ENCODE measurements at places on chromosomes 11 and 22.

DNA sequence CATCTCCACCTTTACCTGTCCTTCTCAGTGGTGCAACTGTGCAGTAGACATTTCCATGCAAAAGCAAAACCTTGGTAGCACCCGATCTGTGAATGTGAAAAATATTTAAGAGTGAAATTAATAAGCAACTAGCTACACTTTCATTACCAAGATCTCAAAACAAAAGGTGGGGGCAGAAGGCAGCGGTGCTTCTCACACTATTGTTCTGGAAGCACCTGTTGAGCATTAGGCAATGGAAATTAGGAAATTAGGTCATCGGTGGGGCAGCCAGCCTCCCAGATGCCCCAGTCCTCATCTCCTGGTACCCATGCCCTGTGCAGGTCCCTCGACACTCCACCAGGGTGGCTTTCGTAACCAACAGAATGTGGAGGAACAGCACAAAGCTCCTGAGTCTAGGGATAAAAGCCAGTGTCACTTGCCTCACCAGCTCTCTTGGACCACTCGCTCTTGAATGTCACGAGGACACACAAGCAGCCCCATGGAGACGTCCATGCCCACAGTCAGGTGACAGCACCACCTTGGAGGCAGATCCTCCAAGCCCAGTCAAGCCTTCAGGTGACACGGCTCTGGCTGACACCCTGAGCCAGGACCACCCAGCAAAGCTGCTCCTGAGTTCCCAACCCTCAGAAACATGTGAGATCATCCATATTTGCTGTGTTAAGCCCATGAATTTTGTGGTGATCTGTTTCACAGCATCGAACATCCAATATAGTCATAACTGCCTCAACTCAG, 3.3 kb downstream of the LTO1 start:
- DNase-seq = no peak

DNA sequence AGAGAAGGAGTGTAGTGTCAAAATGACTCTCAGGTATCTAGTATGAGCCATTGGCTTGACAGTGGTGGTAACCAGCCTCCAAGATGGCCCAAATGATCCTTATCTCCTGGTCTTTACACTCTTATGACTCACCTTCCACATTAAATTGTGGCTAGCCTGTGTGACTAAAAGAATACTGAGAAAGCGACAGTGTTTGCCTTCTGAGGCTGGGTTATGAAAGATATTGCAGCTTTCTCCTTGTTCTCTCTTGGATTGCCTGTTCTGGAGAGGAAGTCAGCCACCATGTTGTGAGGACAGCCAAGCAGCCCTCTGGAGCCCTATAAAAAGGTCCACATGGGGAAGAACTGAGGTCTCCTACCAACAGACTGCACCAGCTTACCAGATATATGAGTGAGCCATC, 15.8 kb downstream of the C11orf71 start:
- DNase-seq = no peak

DNA sequence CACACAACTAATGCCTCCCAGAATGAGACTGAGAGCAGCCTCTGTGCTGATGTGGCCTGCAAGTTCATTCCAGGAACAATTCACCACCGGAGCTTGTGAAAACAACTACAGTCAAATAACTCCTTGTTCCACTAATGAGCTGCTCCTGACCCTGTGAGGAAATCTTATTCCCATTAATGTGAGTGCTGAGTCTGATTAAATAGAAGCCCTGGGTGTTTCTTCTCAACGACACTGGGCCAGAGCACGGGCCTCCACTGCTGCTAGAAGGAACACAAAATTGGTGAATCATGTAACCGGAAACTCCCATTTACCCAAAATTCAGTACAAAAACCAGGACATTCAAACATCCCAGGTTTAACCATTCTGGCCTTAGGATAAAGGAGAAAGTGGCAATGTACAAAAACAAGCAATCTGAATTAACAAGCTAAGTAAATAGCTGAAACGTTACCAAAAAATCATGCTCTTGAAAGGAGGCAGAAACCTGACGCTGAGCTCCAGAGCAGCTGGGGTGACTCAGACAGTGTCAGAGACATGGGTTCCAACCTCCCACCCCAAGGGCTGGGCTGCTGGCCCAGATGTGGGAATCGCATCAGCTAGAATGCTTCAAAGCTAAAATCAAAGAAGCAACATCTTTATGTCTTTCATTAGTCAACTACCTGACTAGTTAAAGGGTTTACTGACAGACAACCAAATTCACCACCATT, 26.7 kb downstream of the SERGEF start:
- DNase-seq = no peak

- no peak for DNase-seq
Observed at GRCh38 chr22:49068861-49069500, 758.7 kb downstream of the BRD1 start.

GRCh38 chr11:1640076-1640946, 10.7 kb downstream of the KRTAP5-5 start:
- DNase-seq = no peak

GRCh38 chr11:8183111-8183510, 14.3 kb upstream of the RIC3 start:
- no peak for DNase-seq

DNA sequence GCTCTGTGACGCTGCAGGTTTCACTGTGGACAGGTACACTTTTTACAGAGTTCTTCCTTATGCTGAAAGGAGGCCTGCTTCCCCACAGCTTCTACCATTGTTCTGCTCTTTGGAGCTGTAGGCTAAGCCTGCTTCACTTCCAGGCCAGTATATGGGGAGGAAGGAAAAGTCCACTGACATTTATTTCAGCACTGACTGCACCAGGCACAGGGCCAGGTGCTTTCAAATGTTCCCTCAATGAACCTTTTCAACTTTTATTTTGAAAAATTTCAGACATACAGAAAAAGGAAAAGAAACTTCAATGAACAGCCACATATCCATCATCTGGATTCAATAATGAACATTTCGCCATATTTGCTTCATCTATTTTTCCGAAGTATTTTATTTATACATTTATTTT, 22.0 kb downstream of the POU2F3 start:
- DNase-seq = no peak

GRCh38 chr11:21602699-21603098, 590.2 kb upstream of the ANO5 start:
- no peak for DNase-seq

- DNase-seq = no peak
Observed at GRCh38 chr11:65309006-65309405, 5.7 kb upstream of the CDC42EP2 start.

- DNase-seq = peak; percentile 67
Observed at GRCh38 chr11:108871152-108871551, 206.3 kb downstream of the DDX10 start.

- no peak for DNase-seq
Observed at GRCh38 chr22:27203276-27203660, 545.9 kb downstream of the MIAT start.

DNA sequence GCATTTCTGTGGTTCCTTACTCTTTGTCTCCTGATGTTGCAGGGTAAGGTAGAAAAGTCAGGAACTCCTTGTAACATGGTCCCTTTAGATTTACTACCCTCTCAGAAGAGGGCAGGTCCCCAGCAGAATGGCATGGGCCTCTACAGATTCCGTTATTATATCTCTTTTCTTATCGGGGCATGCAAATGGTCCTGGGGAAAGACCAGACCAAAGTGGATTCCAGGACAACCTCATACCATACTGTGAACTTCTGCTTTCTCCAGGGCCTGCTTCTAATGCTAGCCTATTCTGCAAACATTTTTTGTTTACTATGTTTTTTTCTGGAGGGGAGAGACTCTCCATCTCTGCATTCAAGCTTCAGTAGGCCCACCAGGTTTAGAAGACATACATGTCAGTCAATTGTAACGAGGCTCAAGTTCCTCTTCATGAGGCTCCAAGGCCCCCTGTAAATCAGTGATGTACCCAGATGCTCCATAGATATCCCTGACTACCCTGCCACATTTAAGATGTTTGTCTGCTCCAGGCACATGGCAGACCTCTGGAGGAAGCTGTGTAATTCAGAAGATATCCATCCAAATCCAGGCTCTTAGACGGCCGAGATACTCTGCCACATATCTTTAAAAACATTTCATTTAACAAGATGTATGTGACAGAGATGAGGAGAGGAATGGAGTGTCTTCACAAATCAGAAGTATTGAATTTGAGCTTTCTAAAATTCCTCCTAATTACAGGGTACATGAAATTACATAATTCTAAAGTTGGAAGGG, 8.5 kb upstream of the ME3 start:
- DNase-seq = no peak

DNA sequence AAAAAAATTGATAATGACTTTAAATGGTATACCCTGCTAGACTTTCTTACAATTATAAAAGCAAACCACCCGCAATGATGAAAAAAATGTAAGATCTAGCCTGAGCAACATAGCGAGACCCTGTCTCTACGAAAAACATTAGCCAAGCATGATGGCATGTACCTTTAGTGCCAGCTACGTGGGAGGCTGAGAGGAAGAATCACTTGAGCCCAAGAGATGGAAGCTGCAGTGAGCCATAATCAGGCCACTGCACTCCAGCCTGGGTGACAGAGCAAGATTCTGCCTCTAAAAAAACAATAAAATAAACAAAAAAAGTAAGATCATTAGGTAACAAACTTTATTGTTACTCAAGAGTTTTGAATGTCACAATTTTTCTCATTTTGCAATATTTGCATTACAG, 39.2 kb downstream of the KMT5B start:
- DNase-seq = no peak

DNA sequence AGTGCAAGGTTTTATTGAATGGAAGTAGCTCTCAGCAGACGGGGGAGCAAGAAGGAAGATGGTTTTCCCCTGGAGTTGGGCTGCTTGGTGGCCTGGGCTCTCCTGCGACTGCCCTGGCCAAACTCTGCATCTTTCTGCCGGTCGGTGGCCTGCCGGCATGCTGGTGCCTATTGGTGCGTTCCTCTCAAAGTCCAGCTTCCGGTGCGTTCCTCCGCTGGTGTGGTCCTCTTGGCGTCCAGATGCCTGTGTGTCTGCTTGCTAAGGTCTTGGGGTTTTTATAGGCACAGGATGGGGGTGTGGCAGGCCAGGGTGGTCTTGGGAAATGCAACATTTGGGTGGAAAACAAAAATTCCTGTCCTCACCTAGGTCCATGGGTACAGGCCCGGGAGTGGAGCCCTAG, 567.4 kb upstream of the CNTN5 start:
- no peak for DNase-seq

GRCh38 chr11:99271527-99271926, 250.8 kb downstream of the CNTN5 start:
- DNase-seq = no peak

GRCh38 chr11:13941775-13942174, 20.7 kb upstream of the SPON1 start:
- no peak for DNase-seq

GRCh38 chr11:100821198-100821597, 134.1 kb downstream of the ARHGAP42 start:
- DNase-seq = no peak

GRCh38 chr11:80860632-80861031, 1419.8 kb upstream of the TENM4 start:
- peak; percentile 39 for DNase-seq

DNA sequence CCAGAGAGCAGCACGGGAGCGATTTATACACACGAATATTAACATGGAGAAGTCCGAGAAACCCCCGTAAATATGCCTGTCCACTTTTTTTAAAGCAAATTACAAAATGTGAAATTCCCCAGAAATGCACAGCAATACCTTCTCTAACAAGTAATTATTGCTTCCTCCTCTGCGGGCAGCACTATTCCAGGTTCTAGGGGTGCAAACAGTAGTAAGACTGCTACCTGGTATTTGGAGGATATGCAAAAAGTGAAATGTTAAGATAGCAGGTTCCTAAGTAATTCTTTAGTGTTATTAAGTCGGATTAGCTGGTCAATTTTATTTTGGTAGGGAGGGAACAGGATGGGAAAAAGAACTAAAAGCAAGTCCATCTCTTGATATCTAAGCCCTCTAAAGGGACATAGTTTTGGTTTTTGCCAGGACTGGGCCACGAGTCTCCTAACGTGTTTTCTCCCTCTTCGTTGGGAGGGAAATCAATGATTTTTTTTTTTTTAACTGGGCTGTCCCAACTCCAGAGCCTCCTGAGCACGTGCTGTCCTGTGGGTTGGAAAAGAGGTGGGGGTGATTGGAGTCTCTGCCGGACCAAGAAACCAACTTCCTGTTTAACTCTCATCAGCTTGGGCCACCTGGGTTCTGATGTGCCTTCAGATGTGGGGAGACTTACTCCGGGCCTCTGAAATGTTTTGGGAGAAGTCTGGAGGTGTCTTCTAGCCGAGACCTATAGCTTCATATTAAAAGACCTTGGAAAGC, 1.7 kb upstream of the XBP1 start:
- no peak for DNase-seq

DNA sequence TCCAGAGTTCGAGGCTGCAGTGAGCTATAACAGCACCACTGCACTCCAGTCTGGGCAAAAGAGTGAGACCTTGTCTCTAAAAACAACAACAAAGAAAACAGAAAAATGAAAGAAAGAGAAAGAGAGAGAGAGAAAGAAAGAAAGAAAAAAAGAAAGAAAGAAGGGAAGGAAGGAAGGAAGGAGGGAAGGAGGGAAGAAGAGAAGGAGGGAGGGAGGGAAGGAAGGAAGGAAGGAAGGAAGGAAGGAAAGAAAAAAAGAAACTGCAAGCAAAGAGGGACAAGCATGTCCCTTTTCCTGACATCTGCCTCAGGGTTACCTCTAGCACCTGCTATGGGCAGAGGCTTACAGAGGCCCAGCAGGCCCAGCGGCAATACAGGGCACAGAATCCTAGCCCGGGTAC, 475.0 kb downstream of the MIAT start:
- DNase-seq = no peak

DNA sequence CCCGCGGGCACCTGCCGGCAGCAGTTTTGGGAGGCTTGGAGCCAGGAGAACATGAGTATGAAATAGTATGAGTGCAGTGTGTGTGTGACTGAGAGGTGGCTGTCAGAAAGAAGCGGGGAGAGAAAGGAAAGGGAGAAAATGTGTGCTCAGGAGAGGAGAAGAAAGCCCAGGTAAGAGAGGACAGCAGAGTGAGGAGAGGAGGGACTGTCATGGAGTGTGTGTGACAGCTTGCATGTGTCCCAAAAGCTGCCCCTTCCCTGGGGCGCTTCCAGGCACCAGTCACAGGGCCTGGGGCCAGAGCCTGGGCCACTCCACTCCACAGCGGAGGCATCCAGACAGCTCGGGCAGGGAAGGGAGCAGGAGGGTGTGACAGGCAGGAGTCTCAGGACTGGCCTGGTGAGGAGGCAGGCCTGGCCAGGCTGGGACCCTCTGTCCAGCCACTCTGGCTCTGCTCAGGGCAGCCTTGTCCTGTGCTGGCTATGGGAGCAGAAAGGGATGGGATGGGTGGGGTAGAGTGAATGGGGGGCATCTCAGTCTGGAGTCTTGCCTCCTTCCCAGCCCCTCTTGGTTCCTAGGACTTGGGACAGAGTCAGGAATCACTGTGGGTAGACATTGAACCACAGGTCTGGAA, 949 bp downstream of the MMP11 start:
- DNase-seq = no peak

- no peak for DNase-seq
Observed at GRCh38 chr11:126080161-126080941, 17.7 kb upstream of the CDON start.

GRCh38 chr11:31340903-31341572, 28.5 kb downstream of the DCDC1 start:
- DNase-seq = no peak

GRCh38 chr11:36492724-36493304, 17.3 kb downstream of the TRAF6 start:
- no peak for DNase-seq
